ENCODE measurements at places on chromosomes 7 and 10.
A peak's percentile ranks its signal among the peaks of the same experiment; 100 is the strongest.

DNA sequence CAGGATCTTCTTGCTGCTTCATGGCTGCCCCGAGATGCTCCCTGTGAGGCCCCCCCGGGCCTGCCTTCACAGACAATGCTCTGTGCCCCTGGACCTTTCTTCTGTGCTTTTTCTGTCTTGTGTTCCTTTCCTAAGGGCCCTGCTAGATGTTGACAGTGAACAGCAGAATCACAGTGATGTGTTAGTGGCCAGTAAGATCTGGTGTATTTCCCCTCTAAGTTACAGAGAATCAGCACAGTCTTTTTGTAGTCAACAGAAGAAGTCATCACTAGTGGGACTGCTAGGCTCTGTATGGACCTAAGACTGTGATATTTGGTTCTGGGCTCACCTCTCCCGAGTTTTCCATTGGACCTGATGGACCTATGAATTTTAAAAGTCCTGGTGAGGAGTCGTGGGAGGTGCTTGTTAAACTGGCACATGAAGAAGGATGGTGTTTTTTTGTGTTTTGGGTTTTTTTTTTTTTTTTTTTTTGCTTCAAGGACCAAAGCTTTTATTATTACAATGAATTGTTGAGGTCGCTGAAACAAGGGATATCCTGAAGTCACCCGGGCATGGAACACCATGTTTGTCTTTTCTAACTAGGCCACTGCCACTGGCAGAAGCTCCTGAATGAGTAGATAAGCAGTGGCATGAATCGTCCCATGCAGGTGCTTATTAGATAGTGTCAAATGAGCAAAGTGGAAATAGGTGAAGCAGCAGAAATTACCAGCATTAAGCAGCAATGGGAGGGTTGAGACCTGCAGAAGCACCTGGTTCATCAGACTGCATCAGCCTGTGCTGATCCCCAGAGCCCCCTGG is 194.8 kb downstream of the CELF2 start:
- DNase-seq, result no peak

DNA sequence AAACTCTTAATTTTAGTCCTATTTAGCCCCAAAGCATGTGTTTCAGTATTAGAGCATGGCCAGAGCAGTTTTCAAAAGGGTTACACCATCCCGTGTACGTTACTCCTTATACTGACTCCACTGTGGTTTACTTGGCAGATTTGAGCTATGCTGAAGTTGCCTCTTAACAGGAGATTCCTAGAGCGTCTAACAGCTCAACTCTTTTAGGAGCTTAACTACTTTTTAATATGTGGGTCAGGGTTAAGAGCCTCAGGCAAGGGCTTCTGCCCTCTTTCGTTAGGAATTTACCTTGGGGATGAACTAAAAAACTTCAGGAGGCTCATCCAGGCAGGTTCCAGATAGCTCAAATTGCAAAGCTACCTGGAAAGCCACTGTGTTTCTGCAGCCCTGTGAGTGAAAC is 674.8 kb upstream of the C7orf33 start:
- DNase-seq, result no peak

GRCh38 chr7:133771788-133772419 is 355.2 kb upstream of the LRGUK start:
- no peak for DNase-seq

GRCh38 chr10:123821136-123821535 is 70.5 kb downstream of the CPXM2 start:
- no peak for DNase-seq

DNA sequence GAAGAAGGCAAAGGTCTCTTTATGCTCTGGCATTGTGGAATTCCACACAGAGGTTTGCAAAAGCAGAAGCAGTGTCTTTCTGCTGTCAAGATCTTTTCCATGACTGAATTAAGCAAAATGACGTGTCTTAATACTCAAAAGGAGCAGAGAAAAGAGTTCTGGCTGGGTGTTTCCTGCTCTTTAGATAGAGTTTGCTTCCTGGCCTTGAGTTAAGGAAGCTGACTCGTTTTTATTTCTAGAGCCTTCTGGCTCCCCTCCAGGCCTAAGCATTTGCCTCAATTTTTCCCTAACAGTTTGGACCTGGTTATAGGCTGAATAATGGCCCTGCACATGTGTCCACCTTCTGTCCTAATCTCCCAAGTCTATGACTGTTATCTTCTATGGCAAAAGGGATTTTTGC is 21.6 kb downstream of the TAS2R41 start:
- peak; percentile 92 for DNase-seq

All from suppressor macrophage treated with lipopolysaccharide for 1 hour (primary cell).